Breast epithelium (tissue), 4 donors: ENCODE measurements at places on chromosomes 3 and 15.

GRCh38 chr15:74749832-74750231 is 1.2 kb downstream of the CYP1A2 start:
- H3K36me3 ChIP-seq: no peaks in the 10 kb centered on the region
- no peak for DNase-seq
- no peaks in the 10 kb centered on the region for H3K4me1 ChIP-seq
- no peaks in the 10 kb centered on the region for H3K27me3 ChIP-seq

- H3K27ac ChIP-seq: peak overlapping the region; percentile 68
- H3K27me3 ChIP-seq: no peaks in the 10 kb centered on the region
- no peak for DNase-seq
Observed at GRCh38 chr3:159795681-159796175, 192.9 kb upstream of the IL12A start.

DNA sequence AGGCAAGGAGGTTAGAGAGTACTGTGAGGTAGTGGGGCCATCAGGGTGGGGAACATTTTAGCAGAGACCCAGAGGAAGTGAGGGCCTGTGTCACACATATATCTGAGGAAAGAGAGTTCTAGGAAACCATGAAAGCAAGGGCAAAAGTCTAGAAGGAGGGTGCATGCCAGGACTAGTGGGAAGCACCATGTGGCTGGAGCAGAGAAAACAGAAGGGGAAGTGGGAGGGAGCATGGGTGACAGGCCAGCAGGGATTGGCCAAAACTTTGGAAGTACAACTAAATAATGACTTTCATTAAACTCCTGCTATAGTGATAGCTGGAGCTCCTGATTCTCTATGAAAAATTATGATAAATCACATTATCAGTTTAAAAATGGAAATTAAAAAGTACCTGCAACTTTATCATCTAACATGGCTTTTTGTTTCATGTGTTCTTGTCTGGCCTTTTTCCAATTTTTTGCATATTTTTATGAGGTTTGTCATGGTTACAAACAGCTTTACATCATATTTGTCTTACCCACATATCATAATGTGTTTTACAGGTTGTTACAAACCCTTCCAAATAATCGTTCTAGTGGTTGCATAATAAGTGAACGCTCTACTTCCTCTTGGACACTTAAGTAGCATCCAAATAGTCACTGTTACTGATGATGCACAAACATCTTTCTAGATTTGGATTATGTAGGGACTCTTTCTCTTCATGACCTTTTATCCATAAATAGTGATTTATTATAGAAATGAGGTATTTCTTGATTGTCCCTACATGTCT is 168.3 kb downstream of the NEK10 start:
- H3K4me1 ChIP-seq: no peaks in the 10 kb centered on the region
- H3K27me3 ChIP-seq: no peaks in the 10 kb centered on the region
- no peak for DNase-seq

- no peaks in the 10 kb centered on the region for H3K4me1 ChIP-seq
- no peaks in the 10 kb centered on the region for H3K27me3 ChIP-seq
- H3K4me3 ChIP-seq: no peak overlapping the region
- no peak overlapping the region for H3K27ac ChIP-seq
- no peaks in the 10 kb centered on the region for H3K36me3 ChIP-seq
- DNase-seq: no peak
Observed at GRCh38 chr15:51083641-51084166, 11.0 kb downstream of the TNFAIP8L3 start.

GRCh38 chr15:46442184-46442583 is 807.4 kb downstream of the SQOR start:
- no peaks in the 10 kb centered on the region for H3K27me3 ChIP-seq
- no peaks in the 10 kb centered on the region for H3K36me3 ChIP-seq
- H3K27ac ChIP-seq: no peak overlapping the region
- no peak for DNase-seq
- H3K4me1 ChIP-seq: no peaks in the 10 kb centered on the region

GRCh38 chr3:43218156-43218555 is 68.2 kb upstream of the SNRK start:
- DNase-seq: no peak
- no peaks in the 10 kb centered on the region for H3K4me1 ChIP-seq
- no peak overlapping the region for H3K27ac ChIP-seq
- H3K4me3 ChIP-seq: no peak overlapping the region
- no peaks in the 10 kb centered on the region for H3K27me3 ChIP-seq

GRCh38 chr3:45241206-45241605 is 15.1 kb upstream of the TMEM158 start:
- H3K27ac ChIP-seq: no peak overlapping the region
- no peak overlapping the region for H3K4me3 ChIP-seq
- H3K27me3 ChIP-seq: no peaks in the 10 kb centered on the region
- no peaks in the 10 kb centered on the region for H3K4me1 ChIP-seq

GRCh38 chr3:86771741-86772512 is 219.0 kb downstream of the VGLL3 start:
- H3K36me3 ChIP-seq: no peaks in the 10 kb centered on the region
- no peak overlapping the region for H3K27ac ChIP-seq
- H3K27me3 ChIP-seq: no peaks in the 10 kb centered on the region
- H3K4me3 ChIP-seq: no peak overlapping the region

DNA sequence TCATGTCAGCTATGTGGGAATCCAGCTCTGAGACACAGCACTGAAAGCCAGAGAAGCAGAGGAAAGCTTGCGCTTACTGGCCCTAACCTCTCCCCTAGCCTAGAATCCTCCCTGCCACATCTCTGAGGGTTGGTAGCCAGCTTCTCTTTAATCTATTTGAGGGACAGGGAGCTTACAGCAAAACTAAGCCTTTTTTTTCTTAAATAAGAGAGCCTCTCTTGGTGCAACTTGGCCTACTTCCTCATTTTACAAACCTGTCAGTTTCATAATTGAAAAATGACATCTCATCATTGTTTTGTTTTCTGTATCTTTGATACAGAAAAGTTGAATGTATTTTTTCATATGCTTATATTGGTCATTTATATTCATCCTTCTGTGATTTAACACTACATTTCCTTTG is 193.9 kb downstream of the ZNF621 start:
- no peaks in the 10 kb centered on the region for H3K4me1 ChIP-seq
- no peaks in the 10 kb centered on the region for H3K27me3 ChIP-seq
- H3K27ac ChIP-seq: no peak overlapping the region
- no peaks in the 10 kb centered on the region for H3K36me3 ChIP-seq

DNA sequence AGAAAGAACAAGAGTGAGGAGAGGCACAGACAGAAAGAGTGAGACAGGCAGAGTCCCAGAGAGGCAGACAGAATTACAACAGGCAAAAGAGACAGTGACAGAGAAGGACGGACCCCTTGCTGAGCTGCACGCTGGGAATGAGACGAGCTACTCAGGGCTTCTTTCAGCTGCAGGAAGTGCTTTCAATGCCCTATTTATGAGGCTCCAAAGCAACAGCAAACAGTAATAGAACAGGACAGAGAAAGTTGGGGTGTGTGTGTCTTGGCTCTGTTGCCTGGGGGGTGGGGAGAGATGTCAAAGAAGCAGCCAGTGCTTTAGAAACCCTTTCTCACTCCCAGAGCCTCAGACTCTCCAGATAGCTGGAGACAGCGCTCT is 502 bp upstream of the TIMP4 start:
- H3K4me1 ChIP-seq: no peaks in the 10 kb centered on the region
- peak overlapping the region; percentile 36 for H3K27ac ChIP-seq
- H3K27me3 ChIP-seq: no peaks in the 10 kb centered on the region

- no peak overlapping the region for H3K4me3 ChIP-seq
- peaks cover 5% of the 10 kb centered on the region for H3K36me3 ChIP-seq
- no peak overlapping the region for H3K27ac ChIP-seq
- DNase-seq: no peak
- no peaks in the 10 kb centered on the region for H3K27me3 ChIP-seq
Observed at GRCh38 chr15:52368402-52368801, 72.8 kb upstream of the MYO5C start.

GRCh38 chr15:49769225-49769624 is 148.4 kb downstream of the DTWD1 start:
- H3K27me3 ChIP-seq: no peaks in the 10 kb centered on the region
- no peaks in the 10 kb centered on the region for H3K36me3 ChIP-seq
- no peak for DNase-seq
- no peak overlapping the region for H3K27ac ChIP-seq

- H3K27ac ChIP-seq: no peak overlapping the region
- H3K27me3 ChIP-seq: no peaks in the 10 kb centered on the region
- DNase-seq: no peak
- H3K4me3 ChIP-seq: no peak overlapping the region
Observed at GRCh38 chr3:171293142-171293782, 166.9 kb downstream of the TNIK start.

GRCh38 chr15:99438691-99439523 is 126.9 kb upstream of the MEF2A start:
- DNase-seq: peak; percentile 12
- H3K27me3 ChIP-seq: no peaks in the 10 kb centered on the region
- H3K27ac ChIP-seq: no peak overlapping the region
- no peaks in the 10 kb centered on the region for H3K36me3 ChIP-seq

DNA sequence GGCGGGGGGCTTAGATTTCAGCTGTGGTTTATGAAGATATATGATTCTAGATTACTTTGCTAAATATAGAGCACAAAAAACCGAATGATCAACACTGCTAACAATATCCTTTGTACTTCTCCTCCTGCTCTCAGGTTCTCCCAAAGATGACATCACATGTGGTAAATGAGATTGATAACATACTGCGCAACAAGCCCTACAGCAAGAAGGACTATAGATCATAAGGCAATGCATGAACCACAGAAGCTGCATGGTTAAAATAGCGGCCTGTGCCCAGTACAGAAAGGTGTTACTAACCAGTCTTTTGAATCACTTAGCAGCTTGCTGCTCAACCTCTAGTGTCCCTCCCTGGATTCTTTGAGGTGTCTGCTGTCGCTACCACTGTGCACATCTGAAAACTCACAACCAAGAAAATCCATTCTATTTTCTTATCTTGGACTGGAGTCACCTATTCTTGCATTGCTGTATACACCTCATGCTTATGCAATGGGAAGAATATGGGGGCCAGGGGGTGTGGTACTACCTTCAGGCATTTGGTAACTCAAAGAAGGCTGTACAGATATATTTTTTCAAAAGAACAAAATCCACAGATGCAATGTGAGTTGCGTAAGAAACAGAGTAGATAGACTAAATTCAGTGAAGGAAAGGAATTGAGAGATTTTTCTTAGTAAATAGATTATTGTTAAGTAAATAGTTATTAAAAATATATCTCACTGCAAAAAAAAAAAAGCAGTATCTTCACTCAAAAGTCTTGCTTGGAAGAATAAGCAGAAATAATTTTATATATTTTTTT is 18.2 kb downstream of the SSR3 start:
- H3K4me1 ChIP-seq: no peaks in the 10 kb centered on the region
- H3K27me3 ChIP-seq: no peaks in the 10 kb centered on the region
- H3K4me3 ChIP-seq: no peak overlapping the region
- peak overlapping the region; percentile 93 for H3K27ac ChIP-seq
- H3K36me3 ChIP-seq: no peaks in the 10 kb centered on the region

DNA sequence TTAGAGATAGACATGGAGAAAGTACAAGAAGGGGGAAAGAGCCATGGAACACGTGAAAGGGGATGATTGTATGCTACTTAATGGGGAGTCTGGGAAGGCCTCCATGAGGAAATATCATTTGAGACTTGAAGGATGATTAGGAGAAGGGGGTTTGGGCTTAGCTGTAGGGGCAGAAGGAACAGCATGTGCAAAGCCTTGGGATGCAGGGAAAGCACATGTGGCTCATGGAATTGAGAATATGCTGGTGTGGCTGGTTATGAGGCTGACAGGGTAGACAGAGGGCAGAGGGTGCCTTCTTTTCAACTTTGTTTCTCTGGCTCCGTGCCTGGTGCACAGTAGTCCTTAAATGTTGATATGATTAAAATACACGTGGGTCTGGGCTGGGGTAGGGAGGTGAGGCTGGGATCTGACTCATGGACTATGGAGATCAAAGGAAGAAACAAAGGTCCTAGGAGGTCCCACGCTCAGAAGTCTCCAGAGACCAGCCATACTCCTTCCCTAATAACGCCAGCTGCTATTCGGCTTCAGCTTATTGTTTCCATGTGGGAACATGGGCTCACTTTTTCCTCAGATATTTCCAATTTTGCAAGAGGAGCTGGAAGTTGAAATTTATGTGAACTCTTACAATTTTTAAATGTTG is 1.1 kb downstream of the GTF2E1 start:
- no peak for DNase-seq
- H3K27me3 ChIP-seq: no peaks in the 10 kb centered on the region
- no peaks in the 10 kb centered on the region for H3K36me3 ChIP-seq

DNA sequence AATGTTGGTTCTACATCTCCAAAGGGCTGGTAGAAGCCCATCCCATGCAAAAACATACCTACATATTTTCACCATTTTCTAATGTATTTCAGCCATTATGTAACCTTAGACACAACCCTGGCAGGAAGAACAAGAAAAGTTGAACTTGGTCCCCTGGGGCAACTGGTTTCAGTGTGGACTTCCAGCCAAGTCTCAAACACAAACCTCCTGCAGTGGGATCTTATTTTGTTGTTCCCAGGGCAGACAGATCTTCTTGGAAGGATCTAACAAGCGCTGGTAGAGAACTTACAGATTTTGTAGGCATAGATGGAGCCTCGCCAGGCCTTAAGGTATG is 96.3 kb downstream of the ADAMTS17 start:
- H3K27ac ChIP-seq: no peak overlapping the region
- no peak overlapping the region for H3K4me3 ChIP-seq
- no peaks in the 10 kb centered on the region for H3K4me1 ChIP-seq
- H3K27me3 ChIP-seq: no peaks in the 10 kb centered on the region
- no peak for DNase-seq
- H3K36me3 ChIP-seq: no peaks in the 10 kb centered on the region

DNA sequence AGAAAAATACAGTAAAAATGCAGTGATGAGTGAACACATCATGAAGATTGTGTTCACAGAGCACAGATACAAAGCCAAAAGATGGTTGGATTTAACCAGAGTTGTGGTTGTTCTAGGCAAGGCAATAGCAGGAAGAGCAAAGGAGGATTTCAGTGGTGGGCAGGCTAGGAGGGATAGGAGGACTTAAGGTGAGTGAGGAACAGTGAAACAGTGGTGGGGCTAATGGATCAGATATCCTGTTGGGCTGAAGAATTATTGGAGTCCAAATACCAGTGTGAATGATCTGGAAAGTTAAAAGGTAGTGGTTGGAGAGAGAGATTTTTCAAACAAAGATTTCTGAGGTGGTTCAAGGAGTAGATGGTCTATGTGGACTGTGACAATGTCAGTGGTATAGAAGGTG is 108.3 kb downstream of the B3GALNT1 start:
- no peaks in the 10 kb centered on the region for H3K36me3 ChIP-seq
- no peak overlapping the region for H3K27ac ChIP-seq
- no peaks in the 10 kb centered on the region for H3K4me1 ChIP-seq
- DNase-seq: no peak
- no peaks in the 10 kb centered on the region for H3K27me3 ChIP-seq

DNA sequence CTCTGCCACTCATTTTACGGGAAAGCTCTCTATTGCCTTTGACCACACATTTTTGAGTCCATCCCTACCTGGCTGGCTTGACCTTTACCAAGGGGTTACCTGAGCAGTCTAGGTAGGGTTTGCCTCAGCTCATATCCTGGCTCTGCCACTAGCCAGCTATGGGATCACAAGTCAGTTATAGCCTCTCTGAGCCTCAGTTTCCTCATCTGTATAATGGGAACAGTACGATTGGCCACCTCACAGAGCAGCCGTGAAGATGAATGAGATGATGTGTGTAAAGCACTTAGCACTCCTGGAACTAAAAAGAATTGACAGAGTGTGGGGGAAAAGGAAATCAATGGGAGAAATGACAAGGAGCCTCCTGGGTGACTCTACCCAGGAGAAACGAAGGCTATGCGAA is 28.0 kb downstream of the SPATA12 start:
- no peak overlapping the region for H3K27ac ChIP-seq
- no peaks in the 10 kb centered on the region for H3K36me3 ChIP-seq
- no peak for DNase-seq
- H3K4me3 ChIP-seq: no peak overlapping the region
- H3K4me1 ChIP-seq: no peaks in the 10 kb centered on the region
